ENCODE measurements at places on chromosomes 4 and X.

DNA sequence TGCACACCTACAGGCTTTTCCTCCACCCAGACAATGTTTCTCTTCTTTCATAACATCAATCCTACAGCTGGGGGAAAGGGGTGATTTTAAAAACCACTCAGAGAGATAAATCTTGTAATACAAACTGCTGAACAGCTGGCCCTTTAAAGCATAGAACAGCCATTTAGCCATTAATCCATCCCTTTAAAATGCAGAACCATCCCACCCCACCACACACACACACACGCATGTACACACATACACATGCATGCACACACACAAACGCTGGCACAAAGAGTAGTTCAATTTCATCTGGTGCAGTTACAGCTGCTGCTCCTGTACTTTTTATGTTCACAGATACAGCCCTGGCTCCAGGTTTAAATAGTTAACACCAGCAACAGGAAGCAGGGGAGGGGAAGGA, 426.1 kb downstream of the MID1IP1 start:
- DNase-seq = no peak

DNA sequence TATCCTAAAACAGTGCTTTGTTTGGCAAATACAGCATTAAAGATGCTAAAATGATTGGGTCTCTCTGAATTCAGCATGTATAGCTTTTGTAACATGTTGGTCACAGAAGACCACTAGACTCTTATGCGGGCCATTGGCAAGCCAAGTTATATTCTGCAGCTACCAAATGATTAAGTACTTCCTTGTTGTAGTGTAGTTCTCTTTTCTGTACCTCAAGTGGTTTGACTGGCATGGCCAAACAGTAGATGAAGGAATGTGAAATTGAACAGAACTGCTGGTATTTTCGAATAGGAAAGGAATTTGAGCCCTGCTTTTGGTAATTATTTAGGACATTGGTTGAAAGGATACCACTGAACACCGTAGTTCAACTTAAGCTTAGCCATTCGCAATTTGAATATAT, 193.9 kb upstream of the GPC4 start:
- DNase-seq = no peak

- no peak for DNase-seq
Observed at GRCh38 chr4:104549736-104550135, 55.0 kb upstream of the CXXC4 start.

GRCh38 chr4:124167602-124168001, 544.9 kb downstream of the ANKRD50 start:
- no peak for DNase-seq

DNA sequence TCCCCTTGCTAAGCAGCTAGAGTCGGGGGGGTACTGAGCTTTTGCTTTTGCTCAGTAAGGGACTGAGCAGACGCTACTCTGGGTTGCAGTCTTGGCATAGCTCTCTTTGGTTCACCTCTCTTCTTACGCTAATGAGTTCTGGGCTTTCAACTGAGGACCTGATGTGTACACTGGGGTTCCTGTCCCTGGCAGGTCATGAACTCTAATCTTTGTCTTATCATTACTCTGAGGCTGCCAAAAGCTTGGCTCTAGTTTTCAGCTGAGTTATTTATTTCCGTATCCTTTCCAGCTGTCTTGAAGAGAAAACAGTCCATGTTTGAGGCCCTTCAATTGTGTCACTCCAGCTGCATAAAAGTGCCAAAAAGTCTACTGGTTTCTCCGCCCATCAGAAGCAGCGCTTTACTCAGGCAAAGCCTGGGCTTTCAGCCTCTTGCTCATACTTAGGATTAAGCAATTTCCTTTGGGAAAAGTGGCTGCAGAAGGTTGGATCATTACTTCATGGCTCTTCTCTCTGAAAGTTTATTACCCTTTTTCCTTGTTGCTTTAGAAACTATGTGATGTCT, 121.0 kb upstream of the STOX2 start:
- DNase-seq = peak; percentile 47

- DNase-seq = no peak
Observed at GRCh38 chr4:57190601-57191481, 80.7 kb upstream of the IGFBP7 start.

DNA sequence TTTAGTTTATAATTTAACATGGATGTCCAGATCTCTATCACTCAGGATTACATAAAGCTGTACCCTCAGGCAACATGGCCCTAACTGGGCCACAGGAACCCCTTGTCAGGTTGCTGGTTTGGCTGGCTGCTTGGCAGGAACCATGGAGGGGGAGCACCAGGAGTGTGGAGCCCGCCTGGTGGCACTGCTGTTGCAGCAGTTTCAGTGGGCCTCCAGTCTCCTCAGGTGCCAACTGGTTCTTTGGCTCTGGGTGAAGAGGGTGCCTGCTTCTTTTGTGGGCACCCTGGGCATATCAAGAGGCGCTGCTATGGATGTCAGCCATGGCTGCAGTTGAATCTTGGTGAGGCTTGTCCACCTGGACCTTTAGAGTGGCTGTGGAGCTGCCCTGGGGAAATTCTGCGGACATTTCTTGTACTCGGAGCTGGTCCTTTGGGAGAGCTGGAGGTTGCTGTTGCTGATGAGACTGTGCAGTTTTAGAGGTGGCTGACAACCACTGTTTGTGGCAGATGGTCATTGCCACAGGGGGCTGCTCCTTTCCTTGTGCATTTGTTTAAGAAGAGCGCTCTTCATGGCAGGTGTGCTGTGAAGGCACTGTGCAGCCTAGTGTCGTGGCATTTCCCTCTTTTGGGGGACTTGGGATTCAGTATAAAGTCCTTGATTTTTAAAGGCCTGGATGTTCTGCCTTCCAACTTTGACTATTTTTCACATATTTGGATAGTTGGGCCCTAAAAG, 10.3 kb upstream of the SMIM14 start:
- no peak for DNase-seq

- no peak for DNase-seq
Observed at GRCh38 chrX:150547375-150548115, 20.9 kb upstream of the MTM1 start.

- DNase-seq = no peak
Observed at GRCh38 chr4:76188149-76188548, 25.5 kb downstream of the SCARB2 start.

- DNase-seq = no peak
Observed at GRCh38 chrX:45807572-45808425, 607.1 kb upstream of the DIPK2B start.

- DNase-seq = peak; percentile 4
Observed at GRCh38 chr4:168183717-168184571, 91.6 kb downstream of the ANXA10 start.
